IMR-90 (cell line): ENCODE measurements at places on chromosomes 3 and 15. TPM values are rescaled to one million over a fixed set of nuclear protein-coding genes. Genes with fewer than 3 reads are reported as not detected.

GRCh38 chr3:141763088-141763750, at the start of gene GRK7:
Gene GRK7 (plus strand): TSS chr3:141763408. CDS start chr3:141778285, 14,877 bp downstream.
- no peak for DNase-seq

ADAMTS17 gene
- total RNA-seq: 0.28 TPM in 1 of 2 replicates, not detected in the other

PATL2 gene
- not detected in 2 replicates for total RNA-seq

DNA sequence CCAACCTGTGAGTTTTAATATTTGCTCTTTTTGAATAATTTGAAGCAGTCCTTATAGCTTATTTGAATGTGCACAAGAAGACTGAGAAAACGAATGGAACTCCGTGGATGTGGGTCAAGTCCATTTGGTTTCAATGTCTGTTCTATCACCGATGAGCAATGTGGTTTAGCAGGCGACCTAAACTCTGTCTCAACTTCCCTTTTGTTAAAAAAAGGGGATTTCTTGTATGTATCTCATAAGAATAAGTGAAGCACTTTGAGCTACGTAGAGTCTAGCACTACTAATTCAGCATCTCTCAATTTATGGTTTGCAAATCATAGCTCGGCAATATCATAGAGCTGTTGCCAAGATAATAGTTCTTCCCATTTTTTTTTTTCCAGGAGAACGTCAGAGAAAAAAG, 4.6 kb upstream of the SKIL start:
- DNase-seq: no peak

- no peak for DNase-seq
Observed at GRCh38 chr15:35071106-35071505, 14.0 kb downstream of the NANOGP8 start.

DNA sequence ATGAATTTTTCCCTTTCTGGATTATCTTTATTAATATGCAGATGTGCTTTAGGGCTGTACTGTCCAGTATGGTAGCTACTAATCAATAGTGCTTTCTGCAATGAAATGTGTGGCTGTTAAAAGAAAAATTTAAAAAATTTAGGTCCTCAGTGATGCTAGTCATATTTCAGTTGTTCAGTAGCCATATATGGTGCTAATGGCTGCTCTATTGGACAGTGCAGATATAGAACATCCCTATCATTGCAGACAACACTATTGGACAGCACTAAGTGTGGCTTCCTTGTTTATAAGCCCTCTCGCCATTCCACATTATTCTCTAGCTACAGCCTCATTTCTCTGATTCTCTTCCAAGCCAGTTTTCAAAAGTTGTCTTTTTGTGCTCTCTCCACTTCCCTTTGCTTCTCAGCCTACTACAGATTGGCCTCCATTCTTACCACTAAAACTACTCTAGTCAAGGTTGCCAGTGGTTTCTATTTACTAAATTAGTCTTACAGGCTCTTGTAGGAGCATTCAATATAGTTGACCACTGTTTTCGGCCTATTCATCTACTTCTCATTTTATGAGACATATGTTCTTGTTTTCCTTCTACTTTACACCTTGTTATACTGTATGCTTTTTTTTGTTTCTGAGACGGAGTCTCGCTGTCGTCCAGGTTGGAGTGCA, 9.5 kb downstream of the MAPK6 start:
- DNase-seq: no peak

LRRN1 gene
- total RNA-seq: under 0.01 and 0.18 TPM in 2 replicates

GRCh38 chr3:183247011-183247589, 6.0 kb upstream of the B3GNT5 start:
- no peak for DNase-seq

DNA sequence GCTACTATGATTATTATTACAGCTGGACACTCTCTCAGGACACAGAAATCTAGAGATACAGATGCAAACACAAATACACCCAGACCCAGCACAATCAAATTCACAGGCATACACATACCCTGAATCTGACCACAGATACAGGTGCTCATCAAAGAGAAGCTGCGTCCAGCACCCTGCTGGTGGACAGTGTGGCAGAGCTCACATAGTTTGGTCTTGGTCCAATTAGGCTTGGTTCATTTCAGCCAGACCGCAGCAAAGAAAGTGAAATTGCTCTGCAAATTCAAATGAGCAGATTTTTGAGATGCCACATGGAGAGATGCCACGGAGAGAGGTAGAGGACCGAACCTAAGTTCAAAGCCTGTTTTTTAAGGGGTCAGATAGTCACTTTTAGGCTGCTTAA, 55.6 kb downstream of the ANAPC13 start:
- DNase-seq: no peak

GRCh38 chr3:25555695-25556437, 108.8 kb downstream of the TOP2B start:
- no peak for DNase-seq

GRCh38 chr15:70142322-70143191, 44.8 kb upstream of the TLE3 start:
- peak; percentile 85 for DNase-seq

UBL7 gene
- total RNA-seq: 57.8 and 68.1 TPM in 2 replicates

GRCh38 chr3:10926256-10926810, 66.2 kb upstream of the SLC6A1 start:
- no peak for DNase-seq

- no peak for DNase-seq
Observed at GRCh38 chr15:74141591-74141990, 11.2 kb downstream of the ISLR2 start.

KIF23 gene
- total RNA-seq: 56.1 and 70.5 TPM in 2 replicates

DNA sequence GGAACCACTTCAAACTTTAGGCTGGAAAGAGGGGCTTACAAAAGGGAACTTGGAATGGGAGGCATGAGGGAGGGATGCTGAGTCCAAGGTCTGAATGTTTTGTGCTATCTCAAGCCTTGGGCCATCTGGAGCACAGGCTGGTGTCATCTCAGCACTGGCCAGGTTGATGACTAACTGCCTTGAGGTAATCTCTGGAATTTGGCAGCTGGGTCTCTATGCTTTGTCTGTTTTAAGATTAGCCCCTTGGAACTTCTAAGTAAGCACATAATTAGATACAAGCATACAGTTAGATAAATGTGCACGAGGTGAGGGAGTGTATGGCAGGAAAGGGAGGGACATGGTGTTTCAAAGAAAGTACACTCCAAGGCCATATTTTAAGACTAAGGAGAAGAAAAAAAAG, 252.4 kb upstream of the CCDC54 start:
- DNase-seq: peak; percentile 83

DNA sequence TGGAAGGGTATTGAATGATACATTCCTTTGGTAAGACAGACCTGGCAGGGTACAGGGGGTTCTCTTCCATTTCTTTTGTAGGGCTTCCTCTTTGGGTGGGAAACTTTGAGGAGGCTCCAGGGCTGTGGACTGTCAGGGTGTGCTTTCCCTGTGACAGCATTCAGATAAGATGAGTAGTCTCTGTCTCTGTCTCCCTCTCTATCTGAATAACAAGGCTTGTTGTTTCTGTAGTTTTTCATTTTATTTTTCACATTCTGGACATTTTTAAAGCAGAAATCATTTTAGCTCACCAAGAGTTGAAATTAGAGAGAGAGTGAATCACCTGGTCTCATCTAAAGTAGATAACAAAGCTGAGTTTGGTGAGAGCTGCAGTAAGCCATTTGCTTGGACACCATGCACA, 100.8 kb upstream of the TPM1 start:
- DNase-seq: peak; percentile 52

CCR3 gene
- total RNA-seq: not detected in 2 replicates

DNA sequence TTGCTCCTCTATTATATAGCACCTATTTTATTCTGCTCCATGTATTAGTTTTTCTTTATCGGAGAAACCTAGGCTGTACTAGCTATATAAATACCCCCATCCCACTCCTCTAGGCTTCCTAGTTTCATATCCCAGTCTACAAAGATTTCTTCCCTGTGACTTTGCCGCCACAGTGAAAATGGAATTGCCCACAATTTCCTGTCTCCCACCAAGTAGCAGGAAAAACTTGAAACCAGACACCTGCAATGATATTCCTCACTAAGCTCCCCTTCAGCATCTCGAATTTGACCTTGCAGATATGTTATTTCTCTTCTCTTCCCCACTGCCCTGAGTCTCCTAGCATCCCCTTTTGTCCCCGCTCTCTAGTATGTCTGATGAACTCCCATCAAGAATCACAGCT, 685.8 kb upstream of the CCDC54 start:
- no peak for DNase-seq

GRCh38 chr3:186683979-186684378, 18.2 kb downstream of the HRG start:
- no peak for DNase-seq

DNA sequence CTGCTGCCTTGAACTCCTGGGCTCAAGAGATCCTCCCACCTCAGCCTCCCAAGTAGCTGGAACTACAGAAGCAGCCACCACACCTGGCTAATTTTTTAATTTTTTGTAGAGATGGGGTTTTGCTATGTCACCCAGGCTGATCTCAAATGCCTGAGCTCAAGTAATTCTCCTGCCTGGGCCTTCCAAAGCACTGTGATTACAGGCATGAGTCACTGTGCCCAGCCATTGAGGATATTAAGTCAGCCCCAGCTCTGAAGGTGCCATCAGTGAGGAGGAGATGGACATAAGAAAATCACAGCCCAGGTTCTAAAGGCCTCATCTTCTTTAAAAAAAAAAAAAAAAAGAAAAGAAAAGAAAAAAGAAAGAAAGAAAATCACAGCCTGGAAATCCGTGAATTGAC, 26.6 kb upstream of the PSTPIP1 start:
- DNase-seq: peak; percentile 34

CACNA2D2 gene
- total RNA-seq: not detected in 2 replicates

APH1B gene
- total RNA-seq: 7.7 and 10.6 TPM in 2 replicates

- DNase-seq: no peak
Observed at GRCh38 chr15:51680321-51680720, 982 bp upstream of the SCG3 start.

DNA sequence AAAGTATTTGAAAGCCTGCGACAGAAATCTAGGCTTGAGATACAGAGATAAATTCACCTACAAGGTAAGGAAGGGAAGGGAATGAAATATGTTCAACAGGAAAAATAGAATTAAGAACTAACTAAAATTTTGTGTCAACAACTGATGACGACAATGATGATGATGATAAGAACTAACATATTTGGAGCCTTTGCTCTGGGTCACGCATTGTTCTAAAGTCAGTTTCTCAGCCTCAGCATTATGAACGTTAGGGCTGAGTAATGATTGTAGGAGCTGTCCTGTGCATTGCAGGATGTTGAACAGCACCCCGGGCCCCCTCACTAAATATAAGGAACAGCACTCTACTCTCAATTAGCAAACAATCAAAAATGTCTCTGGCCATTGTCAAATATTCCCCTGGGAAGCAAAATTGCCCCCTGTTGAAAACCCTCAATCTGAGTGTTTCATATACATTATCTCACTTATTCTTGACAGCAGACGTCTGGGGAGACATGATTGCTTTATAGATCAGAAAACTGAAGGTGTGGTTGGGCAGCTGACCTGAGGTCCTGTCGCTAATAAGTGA, 88.5 kb downstream of the ERC2 start:
- no peak for DNase-seq

DNA sequence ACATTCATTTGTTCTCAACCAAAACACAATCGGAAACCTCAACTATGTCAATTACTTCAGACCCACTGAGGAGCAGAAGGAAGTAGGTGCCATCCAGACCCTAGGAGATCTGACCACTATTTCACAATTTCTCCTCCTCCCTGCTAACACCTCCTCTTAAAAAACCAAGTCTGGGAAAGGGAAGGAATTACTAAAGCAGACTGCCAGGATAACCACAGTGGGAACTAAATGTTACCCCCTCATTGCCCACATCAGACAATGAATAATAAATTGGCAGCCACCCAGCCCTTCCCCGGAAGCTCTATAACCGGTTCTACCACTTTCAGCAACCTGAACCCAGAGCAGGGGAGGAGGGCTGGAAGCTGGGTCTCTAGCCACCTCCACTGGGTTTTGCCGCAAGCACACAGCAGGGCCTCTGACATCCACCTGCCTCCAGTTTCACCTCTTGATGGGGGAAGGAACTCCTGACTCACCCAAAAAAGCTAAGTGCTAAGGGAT, 17.6 kb downstream of the C15orf62 start:
- DNase-seq: peak; percentile 62

DNA sequence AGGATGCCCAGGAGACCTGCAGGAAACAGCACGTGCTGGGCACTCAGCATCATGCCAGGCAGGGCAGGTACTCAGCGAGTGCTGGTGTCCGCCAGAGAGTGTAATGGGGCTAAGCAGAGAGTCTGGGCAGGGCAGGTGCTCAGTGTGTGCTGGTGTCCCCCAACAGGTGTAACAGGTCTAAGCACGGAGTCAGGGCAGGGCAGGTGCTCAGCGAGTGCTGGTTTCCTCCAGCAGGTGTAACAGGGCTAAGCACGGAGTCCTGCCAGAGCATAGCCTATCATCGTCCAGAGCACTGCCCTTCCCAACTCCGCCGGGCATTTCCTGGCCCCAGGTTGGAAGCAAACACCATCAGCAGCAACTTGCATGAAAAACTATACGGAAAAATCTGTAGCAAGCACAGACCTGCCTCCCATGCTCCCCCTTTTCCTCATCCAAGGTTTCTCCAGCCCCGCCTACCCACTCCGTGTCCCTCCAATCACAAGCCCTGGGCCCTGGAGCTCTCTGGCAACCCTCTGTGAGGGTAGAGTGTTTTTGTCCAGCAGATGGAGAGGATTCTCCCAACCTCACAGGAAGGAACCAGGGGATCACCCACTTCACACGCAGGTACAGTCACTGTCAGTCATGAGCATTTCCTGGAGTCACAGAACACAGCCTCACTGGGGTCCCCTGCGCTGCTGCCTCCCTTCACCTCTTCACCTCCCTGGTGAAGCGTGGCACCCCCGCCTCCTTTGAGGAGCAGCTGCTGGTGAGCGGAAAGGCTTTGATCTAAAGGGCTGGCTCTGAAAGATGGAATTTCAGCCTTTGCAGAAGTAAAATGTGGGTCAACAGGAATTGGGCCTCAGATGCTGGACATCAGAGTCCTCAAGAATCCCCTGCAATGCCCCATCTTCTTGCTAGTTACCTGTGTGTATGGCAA, 302.5 kb downstream of the OCA2 start:
- no peak for DNase-seq

GRCh38 chr3:160633361-160634083, 43.4 kb upstream of the ARL14 start:
- DNase-seq: no peak

MLF1 gene
- total RNA-seq: 5.2 and 7.5 TPM in 2 replicates

DNA sequence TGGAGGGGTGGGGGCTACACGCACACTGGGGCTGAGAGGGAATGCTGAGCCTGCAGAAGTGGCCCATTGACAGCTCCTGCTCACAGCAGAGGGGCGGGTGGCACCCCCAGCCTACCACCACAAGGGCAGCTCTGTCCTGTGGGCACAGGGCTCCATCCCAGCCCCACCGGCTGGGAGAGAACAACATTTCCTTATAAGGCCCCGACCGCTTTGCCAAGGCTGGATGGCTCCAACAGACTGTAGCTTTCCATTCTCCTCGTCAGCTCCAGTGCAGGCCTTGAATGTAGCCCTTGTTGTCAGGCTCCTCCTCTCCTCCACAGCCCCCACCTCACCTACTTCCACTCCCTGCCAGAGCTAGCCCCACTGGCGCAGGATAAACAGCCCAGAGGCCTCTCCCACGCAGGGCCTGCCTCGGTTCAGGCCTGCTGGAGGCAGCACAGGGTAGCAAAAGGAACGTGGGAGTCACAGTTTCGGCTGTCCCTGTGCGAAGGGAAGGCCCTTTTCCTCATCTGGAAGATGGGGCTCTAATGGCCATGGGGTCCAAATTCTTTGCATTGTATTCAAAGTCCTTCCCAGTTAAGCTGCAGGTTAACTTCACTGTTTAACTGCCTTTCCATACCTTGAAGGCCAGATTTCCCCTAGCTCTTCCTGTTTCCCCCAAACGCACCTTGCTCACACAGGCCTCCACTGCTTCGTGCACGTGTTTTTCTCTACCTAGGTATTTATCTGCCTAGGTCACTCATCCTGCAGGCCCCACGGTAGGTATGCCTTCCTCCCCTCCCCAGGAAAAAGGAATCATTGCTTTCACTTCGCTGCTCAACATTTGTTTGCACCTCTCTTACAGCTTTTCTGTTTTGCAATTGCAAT, 101.6 kb upstream of the LPP start:
- DNase-seq: peak; percentile 32

CLDN16 gene
- under 0.01 TPM in 2 replicates for total RNA-seq

CD200 gene
- total RNA-seq: 0.83 and 1.1 TPM in 2 replicates
